AG04450 (cell line): ENCODE measurements at places on chromosomes 4 and X.

DNA sequence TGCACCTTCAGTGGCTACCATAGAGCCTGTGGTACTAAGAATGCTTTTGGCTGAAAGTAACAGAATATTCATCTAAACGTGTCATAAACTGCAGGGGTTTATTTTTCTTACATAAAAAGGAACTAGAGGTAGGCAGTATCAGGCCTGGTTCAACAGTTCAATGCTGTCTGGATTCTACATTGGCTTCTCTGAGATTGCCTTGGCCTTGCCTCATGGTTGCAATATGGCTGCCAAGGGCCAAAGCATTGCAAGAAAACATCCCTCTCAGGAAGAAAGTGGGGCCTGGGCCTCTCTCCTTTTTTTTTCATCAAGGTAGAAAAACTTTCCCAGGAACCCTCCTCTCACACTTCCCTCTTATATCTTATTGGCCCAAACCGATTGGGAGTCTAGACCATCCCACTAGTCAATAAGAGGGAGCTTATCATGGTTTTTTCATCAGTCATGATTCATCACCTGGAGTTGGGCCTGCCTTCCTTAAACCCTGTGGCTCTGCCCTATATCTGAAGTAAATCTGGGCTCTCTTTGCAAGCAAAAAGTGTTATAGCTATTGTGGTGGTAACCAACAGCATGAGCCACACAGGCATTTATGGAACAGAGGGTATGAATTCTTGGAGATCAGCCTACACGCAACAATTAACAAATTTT lies 1.8 kb upstream of the DOCK11 start:
- DNase-seq: no peak

DNA sequence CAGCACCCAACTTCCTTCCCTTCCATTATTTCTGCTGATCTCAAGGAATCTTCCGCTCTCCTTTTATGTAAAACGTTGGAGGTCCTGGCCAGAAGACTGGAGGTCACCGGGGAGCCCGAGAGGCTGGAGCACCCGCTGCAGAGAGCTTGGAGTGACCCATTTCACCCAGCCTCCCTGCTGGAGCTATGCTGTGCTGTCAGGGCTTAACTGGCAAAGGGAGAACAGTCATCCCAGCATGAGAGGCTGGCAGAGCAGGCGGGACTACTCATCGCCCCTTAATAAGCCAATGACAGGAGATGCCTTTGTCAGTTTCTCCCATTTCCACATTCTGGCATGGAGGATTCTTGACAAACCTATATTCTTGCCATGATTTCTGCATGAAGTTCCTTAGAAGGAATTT lies 98.9 kb downstream of the GATB start:
- DNase-seq: no peak

DNA sequence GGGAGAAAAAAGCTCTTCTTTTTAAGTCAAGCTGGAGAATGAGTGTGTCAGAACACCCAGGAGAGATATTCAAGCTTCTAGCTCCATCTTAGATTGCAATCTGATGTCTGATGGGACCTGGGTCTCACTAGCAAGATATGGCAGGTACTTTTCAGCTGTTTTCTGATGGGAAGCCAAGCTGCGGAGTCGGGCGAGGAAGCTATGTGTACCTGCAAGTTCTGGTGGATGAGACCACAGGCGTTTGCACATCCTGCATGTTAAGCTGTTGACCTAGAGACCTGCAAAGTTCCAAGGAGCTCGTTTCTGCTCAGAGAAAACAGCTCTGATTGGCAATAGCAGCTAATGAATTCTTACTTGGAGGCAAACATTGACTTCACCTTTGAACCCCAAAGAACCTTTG lies 167.3 kb upstream of the GATB start:
- DNase-seq: no peak

DNA sequence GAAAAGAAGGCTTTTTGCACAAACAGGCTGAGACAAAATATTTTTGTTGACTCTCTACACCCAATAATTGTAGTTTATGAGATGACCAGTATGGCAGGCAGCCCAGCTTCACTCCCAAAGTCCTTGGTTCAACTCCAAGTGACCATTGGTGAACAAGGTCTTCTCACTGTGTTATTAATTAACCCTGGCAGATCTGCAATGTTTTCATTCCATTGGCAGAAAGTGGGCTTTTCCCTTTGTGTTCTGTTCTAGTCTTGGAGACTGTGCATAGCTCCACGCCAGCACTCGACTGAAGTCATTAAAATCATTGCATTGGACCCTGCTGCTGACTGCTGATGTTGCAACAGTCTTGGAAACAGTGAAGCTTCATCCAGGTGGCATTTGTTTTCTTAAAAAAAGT lies 277.3 kb upstream of the HAND2 start:
- DNase-seq: no peak

DNA sequence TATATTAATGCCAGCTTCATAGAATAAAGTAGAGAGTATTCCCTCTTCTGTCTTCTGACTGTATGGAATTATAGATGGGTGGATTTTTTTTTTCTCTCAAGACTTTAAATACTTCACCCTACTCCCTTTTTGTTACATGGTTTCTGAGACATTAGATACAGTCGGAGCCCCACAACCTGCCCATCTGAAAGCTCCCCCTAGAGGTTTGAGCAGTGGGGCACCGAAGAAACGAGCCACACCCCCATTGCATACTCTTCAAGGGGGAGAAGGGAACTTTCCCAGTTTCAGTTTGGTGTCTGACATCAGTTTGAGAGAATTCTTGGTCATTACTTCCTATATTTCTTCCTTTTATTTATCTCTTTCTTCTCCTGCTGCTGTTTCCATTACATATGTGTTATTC lies 437.6 kb upstream of the AGA start:
- no peak for DNase-seq

DNA sequence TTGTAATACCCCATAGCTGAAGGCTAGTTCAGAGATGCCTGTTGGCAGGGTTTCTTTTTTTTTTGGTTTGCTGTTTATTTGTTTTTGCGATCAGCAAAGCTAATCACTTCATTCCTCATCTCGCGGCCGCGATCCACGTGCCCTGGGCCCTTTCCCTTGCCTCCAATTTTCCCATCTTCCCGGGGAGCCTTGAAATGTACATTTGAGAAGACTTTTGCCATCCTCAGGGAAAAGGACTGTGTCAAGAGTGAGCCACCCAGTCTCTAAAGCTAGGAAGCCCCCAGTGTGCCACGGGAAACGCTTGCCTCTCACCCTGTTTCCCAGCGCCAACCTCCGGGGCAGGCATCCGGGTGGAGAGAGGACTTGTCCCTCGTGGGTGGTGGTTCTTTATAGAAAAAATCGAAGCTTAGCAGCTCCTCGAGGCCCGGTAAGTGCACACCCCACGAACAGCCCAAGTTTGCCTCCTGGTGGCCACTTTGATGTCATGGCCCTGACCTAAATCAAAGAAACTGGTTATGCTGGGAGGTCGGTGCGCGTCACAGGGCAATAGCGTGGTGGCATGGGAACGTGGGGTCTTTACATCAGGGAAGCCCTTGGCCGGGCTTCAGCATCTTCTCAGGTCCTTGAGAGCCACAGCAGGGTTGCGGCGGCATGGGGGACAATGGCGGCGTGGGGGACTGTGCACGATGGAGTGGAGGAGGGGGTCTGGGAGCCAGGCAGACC lies 42.0 kb downstream of the MAP7D3 start:
- DNase-seq: no peak
